GM10248 (cell line): ENCODE measurements at places on chromosomes 7 and 10.

- DNase-seq, result no peak
Measured at GRCh38 chr10:132390921-132391675, 5.9 kb upstream of the PWWP2B start.

DNA sequence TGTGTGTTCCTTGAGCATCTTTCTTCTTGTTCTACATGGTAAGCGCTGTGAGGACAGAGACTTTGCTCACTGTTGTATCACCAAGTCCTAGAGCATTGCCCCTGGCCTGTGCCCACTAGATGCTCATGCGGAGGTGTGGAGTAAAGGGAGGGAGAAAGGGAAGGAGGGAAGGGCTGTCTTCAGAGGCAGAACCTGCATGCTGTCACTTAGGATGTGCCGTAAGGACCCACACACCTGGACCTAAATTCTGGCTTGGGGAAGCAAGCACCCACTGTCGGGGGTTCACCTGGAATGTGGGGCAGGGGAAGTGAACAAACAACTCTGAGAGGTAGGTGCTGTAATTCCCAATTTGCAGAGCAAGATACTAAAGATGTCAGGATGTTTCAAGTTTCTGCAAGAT, 129.5 kb downstream of the PTPN20 start:
- DNase-seq, result no peak

DNA sequence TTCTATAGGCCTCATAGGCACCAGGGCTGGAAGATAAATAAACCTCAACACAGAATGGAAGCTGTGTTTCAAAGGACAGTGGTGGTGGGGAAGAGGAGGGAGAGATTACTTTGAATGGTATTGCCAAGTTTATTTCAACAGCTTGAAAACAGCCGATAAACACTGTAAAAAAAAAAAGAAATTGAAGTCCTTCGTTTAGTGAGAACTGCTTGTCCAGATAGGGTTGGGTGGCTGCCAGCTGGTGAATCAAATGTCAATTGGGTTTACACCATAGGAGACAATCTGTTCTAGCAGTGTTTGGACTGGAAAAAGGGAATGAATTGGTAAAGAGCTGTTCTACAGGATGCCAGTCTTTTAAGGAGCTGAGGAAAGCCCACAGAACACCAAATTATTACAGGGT, 254.8 kb downstream of the PHF14 start:
- DNase-seq, result no peak

GRCh38 chr10:112184379-112184778, 814 bp upstream of the GPAM start:
- no peak for DNase-seq

GRCh38 chr7:151274396-151274795, 25.9 kb upstream of the SMARCD3 start:
- no peak for DNase-seq

GRCh38 chr7:42347616-42348015, 110.6 kb upstream of the GLI3 start:
- DNase-seq, result no peak

GRCh38 chr10:132616170-132616995, 78.8 kb downstream of the INPP5A start:
- no peak for DNase-seq
